ENCODE measurements at places on chromosomes 12 and 14.
A peak's percentile ranks its signal among the peaks of the same experiment; 100 is the strongest.

DNA sequence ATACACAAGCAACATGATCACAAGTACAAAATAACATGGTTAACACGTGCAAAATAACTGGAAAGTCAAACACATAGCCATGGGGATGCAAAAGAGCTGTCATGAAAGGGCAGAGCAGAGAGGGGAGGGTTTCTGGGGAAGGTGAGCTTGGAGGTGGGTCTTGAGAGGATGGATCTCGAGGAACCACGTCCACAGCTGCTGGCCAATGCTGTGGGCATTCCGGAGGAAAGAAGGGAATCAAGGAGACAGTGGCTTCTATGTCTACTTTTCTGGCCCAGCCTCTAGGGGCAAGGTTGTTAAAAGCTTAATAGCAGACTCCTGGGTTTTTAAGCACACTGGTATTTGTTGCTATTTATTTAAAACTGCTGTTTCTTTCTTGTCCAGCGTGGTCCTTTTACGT lies 8.4 kb upstream of the MYH7 start:
- no peak for DNase-seq

DNA sequence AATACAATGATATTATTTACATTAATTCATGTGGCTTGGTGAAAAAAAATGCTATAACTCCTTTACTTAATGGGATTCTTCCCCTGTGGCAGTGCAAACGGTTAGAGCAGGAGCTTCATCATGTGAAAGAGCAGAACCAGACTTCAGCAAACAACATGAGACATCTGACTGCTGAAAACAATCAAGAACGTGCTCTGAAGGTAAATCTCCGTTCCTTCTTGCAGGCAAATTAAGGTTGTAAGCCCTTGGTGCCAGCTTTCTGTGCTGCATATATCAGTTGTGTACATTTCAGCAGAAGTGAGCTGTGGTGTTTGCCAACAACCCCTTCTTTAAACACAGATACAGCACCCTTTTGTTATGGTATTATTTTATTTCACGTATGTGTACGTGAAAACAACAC lies 171.7 kb downstream of the MIPOL1 start:
- DNase-seq: no peak

DNA sequence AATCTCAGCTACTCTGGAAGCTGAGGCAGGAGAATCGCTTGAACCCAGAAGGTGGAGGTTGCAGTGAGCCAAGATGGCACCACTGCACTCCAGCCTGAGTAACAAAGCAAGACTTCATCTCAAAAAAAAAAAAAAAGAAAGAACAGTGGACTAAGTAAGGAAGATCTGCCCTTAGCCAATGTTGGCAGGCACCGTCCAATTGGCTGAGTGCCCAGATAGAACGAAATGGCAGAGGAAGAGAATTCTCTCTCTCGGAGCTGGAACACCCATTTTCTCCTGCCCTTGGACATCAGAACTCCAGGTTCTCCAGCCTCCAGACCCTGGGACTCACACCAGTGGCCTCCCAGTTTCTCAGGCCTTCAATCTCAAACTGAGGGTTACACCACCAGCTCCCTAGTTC lies 49.9 kb downstream of the ESR2 start:
- no peak for DNase-seq

GRCh38 chr14:101845896-101846295 lies 84.4 kb downstream of the PPP2R5C start:
- DNase-seq: no peak

- no peak for DNase-seq
Measured at GRCh38 chr14:86865934-86866333, 1127.0 kb downstream of the GALC start.

DNA sequence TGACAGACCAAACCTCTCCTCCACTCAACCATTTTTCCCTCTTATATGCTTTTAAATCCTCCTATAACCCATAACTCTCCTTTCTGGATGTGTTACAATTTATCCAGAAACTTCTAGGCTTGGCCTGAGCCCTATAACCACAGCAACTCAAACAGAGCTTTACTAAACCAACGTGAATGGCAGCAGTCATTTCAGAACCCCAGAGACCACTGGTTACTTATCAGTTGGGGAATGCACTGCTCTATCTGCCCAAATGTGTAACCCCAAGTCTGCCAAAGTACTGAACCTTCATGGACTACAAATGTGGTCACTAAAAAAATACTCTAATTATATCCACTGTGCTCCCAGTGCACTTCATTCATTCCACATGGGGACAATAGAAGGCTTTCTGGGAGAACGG lies 42.0 kb downstream of the NAA25 start:
- no peak for DNase-seq

GRCh38 chr12:2895051-2895451 lies 4.4 kb downstream of the TULP3 start:
- DNase-seq: peak; percentile 46
